ENCODE measurements at places on chromosomes 3 and 15.

DNA sequence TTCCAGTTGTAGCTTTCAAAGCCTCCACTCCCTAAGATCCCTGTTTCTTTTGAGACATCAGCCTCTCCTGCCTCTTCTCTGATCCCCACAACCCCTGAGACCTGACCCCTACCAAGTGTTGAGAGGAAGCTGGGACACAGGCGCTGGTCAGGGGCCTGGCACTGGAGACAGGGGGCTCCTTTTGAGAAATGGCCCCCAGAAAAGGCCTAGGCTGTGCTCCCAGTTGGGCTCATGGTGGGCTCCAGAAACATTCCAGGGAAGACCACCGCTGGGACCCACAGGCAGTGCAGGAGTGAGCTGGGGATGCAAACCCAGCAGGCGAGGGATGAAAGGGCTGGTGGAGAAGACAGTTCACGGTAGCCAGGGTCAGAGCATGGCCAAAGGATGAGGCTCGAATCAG is 16.6 kb downstream of the SSUH2 start:
- no peak for DNase-seq

- DNase-seq: no peak
These were observed 736.9 kb upstream of the CCDC54 start for GRCh38 chr3:106640353-106640752.

GRCh38 chr15:98860281-98861041 is 147.1 kb downstream of the PGPEP1L start:
- DNase-seq: no peak

- no peak for DNase-seq
These were observed 101.9 kb upstream of the SLCO3A1 start for GRCh38 chr15:91751611-91752010.

- no peak for DNase-seq
These were observed 65.5 kb downstream of the SSUH2 start for GRCh38 chr3:8579096-8579495.

DNA sequence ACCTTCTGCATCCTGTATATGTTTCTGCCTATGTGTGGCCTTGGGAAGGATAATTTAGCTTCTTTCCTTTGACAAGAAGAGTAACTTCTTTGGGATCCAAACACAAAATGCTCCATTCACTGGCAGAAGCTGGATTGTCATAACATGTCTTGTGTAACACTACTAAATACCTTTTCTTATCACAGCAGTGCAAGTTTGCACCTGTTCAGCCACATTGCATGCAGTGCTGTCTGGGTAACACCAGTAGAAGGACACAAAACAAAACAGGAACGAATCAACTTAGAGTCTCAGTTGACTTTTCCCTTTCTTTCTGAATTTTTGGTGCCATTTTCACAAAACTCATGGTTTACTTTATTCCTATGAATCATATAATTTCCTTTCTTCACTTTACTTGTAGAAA is 43.6 kb upstream of the TNIK start:
- DNase-seq: no peak

DNA sequence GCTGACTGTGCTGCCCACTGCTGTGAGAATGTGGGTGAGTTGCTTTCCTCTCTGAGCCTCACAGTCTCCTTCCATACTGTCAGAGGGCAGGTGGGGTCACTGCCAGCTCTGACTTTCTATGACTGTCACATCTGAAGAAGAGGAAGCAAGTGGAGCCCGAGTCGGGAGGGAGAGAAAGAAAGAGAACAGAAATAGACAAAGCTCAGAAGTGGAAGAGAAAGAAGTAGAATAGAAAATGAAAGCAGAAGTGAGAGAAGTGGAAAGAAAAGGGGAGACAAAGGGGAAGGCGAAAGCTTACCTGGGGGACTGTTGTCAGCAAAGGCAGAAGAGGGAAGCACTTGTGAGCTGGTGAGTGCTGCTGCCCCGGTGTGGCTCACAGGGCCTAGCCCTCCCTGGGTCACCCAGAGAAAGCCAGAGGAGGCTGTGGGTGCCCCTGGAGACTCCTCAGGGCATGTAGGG is 57.9 kb downstream of the EPHB1 start:
- DNase-seq: no peak

GRCh38 chr3:194145702-194146101 is 9.8 kb downstream of the HES1 start:
- DNase-seq: no peak

- no peak for DNase-seq
These were observed 543.0 kb upstream of the KCNMB2 start for GRCh38 chr3:177992993-177993970.

DNA sequence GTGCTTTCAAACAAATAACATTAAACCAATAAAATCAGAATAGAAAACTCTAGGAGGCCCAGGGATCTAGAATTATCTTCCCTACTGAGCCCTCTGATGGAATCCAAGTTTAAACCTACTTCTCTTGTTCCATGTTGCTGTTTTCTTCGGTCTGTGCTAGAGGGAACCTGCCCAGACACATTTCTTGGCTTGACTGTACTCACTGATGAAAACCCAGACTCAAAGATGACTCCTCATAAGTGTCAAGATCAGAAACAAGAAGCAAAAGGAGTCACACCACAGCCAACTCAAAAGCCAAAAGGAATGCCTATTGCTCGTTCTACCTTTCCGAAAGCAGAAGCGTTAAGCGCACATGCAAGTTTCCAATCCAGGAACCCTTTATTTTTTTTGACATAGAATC is 31.6 kb downstream of the SCAP start:
- DNase-seq: no peak

DNA sequence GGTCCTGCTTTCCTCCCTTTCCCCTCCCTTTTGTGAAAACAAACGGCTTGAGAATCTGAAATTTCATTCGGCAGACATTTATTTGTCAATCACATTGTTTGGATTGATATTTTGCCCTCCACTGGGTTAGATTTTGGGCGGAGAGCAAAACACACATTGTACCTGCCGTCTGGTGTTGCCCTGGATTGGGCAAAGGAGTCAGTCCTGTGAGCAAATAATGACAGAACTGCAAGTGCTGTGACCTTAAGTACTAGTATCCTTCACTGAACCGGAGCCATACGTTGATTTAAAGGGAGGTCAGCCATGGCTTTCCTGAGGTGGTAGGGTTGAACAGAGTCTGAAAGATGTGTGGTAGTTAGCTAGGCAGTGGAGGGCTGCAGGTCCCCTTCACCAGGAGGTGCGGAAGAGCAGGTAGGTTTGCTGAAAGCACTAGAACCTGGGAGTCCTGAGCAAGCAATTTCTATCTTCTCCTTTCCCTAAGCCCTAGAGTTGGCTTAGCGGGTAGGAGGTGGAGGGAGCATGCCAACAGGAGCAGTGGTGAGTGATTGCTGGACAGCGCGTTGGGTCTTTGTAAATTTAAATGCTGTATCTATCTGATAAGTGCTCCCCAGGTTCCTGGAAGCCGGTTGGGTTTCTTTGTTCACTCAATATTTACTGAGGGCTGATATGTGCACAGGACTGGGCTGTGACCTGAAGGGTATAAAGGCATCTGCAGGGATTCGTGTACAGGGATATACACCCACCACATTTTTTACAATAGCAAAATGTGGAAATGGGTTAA is 2.0 kb downstream of the PDIA5 start:
- no peak for DNase-seq

DNA sequence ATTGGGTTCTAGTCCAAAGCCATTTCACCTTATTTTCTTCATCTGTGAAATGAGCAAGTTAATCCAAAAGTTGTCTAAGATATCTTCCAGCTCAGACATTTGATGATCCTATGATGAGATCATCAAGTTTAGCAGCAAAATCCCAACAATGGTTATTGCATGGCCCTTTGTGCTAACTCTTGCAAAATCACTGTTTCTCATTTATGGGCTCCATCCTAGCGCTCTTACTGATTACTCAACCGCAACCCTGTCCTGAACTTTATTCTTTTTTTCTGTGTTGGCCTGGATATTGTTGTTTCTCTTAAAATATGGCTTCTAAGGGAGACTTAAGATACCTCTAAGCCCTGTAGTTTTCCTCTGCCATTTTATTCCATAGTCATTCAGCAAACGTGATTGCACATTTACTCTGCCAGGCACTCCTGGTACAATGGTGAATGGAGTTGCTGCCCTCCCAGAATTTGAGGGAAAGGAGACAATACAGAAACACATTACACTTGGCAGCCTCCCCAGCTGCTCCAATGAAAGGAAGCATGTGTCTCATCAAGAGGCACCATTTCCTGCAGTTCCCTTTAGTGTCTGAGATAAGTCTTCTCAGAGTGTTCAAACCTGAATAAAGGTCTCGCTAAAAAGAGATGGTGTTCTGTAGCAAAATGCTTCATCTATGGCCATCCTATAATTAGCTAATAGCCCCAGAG is 4.4 kb downstream of the GXYLT2 start:
- no peak for DNase-seq

GRCh38 chr3:55272031-55272645 is 215.0 kb downstream of the WNT5A start:
- no peak for DNase-seq

GRCh38 chr15:26974120-26974780 is 3.3 kb downstream of the GABRG3 start:
- no peak for DNase-seq

DNA sequence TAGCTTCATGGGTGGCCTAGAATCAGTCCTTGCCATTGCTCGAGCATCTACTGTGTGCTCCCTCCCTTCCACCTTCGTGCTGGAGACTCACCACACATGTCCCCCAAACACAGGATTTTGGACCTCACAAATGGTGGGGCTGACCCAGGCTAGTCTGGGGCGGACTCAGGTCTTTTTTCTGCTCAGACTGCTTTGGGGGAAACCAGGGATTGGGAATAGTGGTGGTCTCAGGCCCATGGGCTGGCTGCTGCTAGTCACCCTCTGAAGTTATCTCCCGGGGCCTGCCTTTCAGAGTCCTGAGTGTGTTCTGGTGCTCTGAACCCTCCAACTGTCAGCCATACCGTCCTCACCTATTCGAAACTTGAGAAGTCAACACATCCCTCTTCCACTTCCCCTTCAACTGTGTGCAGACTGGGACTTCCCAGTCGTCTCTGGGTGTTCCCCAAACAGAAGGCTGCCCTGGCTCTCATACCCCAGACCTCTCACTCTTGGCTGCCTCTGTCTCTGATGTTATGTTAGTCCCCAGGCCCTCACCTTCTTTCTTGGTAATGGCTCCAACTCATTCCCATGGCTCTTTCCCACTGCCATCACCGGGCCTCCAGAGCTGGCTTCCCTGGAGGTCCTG is 46.0 kb downstream of the PPCDC start:
- no peak for DNase-seq

GRCh38 chr3:20323307-20323927 is 137.4 kb upstream of the SGO1 start:
- DNase-seq: no peak

- DNase-seq: no peak
These were observed 51.0 kb upstream of the FURIN start for GRCh38 chr15:90817117-90818057.

- DNase-seq: no peak
These were observed 3.1 kb upstream of the RNF168 start for GRCh38 chr3:196506687-196507086.

DNA sequence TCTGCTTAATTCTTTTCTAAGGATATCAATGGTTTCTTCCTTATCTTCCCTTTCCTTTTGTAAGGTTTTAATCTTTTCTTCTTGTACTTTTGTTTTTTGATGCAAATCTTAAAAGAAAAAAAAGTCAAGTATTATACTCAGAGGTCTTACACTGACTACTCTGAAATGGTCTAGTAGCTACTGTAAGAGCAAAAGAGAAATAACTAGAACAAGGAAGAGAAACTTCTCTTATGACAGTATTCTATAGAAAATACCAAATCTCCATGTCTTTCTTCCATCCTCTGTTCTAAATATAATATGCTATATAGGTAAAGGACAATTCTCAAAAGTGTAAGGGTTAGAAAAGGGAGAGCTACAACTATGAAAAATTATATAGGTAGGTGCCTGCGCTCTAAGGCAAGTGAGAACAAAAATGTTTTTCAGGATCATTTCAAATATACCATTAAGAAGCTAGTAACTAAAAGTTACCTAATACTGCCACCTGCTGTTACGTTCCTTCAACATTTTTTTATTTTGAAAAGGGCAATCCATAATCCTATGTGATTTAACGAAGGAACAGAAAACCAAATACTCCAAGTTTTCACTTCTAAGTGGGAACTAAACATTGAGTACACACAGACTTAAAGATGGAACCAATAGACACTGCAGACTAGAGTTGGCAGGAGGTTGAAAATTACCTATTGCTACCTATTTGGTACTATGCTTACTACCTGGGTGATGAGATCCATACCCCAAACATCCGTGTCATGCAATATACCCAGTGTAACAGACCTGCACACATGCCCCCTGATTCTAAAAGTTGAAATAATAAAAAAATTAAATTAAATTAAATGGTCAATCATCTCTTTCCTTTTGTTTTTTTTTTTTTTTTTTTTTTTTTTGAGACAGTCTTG is 36.7 kb downstream of the CIP2A start:
- DNase-seq: no peak

GRCh38 chr15:91128016-91128415 is 28.0 kb downstream of the SV2B start:
- no peak for DNase-seq

GRCh38 chr3:156461889-156462288 is 93.0 kb downstream of the SSR3 start:
- DNase-seq: no peak

- no peak for DNase-seq
These were observed 48.8 kb upstream of the MEIS2 start for GRCh38 chr15:37149146-37149545.

DNA sequence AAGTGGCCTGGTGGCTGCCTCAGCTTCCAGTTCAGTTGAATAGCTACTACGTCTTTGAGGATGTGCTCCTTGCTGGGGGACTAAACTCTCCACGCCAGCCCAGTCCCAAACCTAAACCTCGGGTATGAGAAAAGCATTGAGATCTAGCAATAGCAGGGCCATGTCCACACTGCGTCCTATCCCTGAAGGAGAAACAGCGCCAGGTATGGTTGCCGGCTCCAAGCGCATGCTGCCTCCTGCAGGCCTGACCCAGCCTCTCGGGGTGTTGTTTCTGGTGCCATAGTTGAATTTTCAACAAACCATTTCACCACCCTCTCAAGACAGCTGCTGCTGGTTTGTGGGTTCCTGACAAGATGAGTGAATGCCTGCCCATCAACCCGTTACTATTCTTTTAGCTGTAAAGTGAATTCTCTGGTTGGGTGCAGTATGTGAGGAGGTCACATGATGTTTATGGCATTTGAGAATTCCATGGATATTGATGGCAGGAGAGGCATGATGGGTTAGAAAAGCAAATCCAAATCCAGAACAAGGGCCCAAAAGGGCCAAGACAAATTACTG is 13.0 kb upstream of the SLC28A1 start:
- no peak for DNase-seq

DNA sequence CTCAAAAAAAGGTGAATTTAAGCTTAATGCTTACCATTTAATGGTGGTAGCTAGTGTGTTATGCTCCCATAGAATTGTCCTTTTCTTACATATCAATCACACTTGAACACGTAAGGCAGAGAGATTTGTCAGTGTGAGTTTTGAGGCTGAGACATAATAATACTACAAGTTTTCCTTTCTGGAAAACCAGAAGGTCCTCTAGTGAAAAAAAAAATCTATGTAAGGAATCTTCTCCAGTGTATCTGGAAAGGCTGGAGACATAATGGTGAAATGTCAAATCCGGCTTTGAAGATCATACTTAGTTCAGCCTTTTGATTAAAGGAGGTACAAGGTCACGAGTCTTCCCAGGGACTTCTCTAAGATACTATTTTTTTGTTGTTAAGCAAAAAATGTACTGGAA is 3.4 kb downstream of the TSC22D2 start:
- DNase-seq: no peak

Data from activated gamma-delta T cell treated with Interleukin-2 at 50 U/mL for 16 hours (primary cell).